ENCODE measurements at places on chromosomes 12 and 14.

DNA sequence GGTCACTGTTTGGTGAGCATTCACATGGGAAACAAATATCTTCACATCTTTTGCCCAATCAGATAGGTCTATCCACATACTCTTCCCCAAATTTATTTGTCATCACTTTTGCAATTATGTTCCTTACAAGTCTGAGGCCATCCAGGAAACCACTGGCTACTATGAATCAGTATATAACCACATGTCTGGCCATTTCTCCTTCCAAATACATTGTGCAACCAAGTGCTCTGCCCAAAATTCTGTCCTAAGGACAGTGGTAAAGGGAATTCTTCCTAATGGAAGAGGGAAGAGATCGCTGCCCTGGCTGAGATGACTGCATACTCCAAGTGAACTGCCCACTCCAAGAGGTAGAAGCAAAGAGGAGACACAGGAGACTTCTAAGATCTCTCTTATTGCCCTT is 148.9 kb upstream of the MAX start:
- peak; percentile 39 for DNase-seq

DNA sequence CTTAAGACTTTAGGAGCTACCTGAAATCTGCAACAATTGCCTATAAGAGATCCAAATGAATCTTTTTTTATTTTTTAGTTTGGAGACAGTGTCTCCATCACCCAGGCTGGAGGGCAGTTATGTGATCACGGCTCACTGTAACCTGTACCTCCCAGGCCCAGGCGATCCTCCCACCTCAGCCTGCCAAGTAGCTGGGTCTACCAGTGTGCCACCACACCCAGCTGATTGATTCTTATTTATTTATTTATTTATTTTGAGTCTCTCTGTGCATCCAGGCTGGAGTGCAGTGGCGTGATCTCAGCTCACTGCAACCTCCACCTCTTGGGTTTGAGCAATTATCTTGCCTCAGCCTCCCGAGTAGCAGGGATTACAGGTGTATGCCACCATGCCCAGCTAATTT is 26.1 kb downstream of the STK38L start:
- DNase-seq, result no peak

DNA sequence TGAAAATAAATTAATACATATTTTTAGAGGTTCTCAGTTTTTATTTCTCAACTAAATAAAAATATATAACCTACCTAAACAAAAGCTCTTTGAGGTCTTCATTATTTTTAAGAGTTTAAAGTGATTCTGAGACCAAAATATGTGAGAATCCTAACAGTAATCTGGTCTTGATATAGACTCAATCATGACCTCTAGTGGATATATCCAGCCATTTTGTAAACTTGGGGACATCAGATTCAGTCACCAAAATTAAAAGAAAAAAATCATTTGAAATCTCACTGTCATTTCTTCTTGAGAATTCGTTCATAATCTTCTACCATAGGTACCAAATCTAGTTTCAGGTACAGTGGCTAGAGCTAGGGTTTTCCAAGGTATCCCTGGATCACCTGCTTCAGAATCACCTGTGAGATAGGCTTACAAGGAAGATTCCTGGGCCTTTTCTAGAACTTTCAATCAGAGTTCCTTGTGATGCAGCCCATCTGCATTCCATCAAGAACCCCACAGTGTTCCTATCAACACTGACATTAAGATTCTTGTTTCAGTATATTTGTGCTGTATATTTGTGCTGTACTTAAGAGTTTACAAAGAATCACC is 214.9 kb downstream of the ADAMTS20 start:
- DNase-seq, result no peak

DNA sequence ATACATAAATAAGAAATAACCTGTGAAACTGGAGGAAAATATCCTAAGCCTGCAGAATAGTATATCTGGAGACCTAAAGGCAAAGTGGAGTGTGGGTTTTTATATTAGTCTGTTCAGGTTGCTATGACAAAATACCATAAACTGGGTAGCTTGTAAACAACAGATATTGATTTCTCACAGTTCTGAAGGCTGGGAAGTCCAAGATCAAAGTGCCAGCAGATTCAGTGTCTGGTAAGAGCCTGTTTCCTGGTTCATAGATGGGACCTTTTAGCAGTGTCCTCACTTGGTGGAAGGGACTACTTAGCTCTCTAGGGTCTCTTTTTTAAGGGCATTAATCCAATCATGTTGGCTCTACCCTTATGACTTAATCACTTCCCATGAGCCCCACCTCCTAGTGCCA is 25.4 kb upstream of the NEDD1 start:
- no peak for DNase-seq

DNA sequence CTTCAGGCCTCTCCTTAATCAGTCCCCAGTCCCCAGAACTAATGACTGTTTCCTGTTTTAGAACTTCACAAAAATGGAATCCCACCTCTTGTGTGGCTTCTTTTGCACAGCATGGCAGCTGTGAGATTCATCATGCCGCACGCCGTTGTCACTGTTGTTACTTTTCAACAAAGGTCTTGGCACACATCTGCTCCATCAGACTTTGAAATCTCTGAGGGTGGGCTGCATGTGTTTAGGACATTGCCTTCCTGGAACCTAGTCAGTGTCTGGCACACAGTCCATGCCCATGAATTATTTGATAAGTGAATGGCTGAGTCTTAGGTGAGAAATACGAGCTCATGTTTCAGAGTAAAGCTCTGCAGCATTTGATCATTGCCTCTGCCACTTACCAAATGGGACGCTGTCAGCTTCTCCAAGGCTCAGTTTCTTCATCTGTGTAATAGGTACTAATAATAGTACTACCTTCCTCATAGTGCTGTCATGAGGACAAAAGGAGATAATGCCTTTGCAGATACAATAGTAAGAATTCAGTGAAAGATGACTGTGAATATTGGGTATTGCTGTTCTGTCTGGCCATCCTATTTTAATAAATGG is 90.4 kb downstream of the SRRM4 start:
- no peak for DNase-seq

DNA sequence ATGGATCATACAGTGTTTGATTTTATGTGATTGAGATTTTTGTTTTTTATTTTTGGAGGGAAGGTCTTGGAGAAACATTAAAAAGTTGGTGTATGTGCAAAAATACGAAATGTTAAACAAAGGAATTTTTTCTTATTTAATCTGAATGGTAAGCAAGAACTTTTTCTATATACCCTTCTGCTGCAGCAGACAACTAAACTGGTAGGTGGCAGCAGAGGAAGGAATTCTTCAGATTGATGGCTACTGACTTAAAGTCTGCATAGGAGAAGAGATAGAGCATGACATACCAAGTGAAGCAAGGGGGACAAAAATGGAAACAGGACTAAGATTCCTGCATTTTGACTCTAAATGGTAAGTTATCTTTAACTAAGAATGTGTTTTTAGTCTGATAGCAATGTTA is 42.0 kb upstream of the A2ML1 start:
- peak; percentile 1 for DNase-seq

Data from AG04450 (cell line).